ENCODE measurements at places on chromosomes 6 and 20.

GRCh38 chr20:49248301-49248700, 29.1 kb downstream of the DDX27 start:
- no peak for DNase-seq

DNA sequence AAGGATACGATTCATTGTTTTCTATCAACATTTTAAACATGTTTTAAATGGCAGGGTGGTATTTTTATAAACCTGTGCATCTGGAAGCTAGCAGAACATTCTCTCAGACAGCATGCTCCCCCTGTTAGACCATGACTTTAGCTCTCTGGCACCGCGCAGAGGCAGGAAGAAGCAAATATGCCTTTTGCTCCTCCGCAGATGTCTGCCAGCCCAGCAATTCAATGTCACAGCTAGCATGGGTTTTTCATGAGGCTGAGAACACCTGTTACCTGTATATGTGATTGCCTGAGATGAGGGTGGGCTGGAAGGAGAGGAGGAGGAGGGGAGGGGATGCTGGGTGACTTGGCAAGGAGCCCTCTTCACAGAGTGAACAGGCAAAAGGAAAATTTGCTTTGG, 6.7 kb downstream of the MTCH1 start:
- peak; percentile 57 for DNase-seq

- no peak for DNase-seq
Measured at GRCh38 chr20:43789593-43789992, 62.8 kb upstream of the GTSF1L start.

DNA sequence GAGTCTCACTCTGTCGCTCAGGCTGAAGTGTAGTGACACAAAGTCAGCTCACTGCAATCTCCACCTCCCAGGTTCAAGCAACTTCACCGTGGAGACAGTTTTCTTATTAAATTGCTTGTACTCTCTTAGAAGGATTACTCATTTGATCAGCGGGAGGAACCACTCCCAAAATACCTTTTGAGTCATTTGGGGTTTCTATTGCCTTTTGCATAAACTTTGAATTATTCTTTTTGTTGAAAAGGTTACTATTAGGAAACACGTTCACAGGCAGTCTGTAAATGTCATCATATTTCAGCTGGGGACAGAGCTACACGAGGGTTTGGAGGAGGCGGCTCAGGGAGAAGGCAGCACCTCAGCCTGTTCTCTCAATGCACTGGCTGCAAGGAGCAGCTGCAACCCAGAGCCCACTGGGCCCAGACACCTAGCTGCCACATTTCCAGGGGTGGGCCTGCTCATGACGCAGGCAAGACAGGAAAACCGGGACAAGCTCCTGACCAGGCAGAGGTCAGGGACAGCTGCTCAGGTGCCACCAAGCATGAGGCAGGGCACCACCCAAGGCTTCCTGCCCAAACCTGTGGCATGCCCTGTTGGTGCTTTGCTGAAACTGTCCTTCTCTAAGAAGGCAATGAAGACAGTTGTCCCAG, 205.9 kb downstream of the BMP7 start:
- no peak for DNase-seq

DNA sequence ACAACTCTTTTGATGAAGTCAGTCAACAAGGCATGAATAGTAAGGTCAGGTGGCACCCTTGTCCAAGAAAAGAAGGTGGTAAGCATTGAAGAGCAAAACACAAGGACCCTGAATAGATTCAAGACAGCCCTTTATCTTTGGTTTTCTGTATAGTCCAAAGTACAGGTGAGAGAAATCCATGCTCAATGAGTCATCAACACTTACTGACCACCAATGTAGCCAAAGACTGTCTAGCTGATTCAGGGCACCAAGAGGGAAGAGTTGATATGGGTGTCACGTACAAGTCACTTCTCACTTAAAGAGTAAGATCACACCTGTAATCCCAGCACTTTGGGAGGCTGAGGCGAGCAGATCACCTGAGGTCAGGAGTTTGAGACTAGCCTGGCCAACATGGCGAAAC, 528.3 kb downstream of the CD83 start:
- DNase-seq: no peak

DNA sequence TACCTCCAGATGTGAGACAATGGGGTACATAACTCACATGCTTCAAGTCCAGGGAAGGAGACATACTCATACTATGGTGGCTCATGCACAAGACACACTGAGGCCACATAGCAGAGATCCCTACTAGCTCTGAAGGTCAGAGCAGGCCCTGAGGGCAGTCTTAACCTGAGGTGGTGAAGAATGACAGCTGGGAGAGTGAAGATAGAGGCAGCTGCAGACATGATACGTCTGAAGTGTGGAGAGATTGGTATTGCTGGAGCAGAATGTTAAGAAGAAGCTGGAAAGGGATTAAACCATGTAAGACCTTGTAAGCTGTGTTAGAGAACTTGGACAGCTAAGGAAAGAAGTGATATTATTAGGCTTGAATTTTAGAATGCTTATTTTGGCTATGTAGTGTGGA, 32.9 kb downstream of the PGM3 start:
- DNase-seq: no peak

All from stomach (tissue), 19 donors.